ENCODE measurements at places on chromosomes 12 and 14.

GRCh38 chr14:62505045-62505444 is 540.2 kb downstream of the KCNH5 start:
- no peak for DNase-seq

DNA sequence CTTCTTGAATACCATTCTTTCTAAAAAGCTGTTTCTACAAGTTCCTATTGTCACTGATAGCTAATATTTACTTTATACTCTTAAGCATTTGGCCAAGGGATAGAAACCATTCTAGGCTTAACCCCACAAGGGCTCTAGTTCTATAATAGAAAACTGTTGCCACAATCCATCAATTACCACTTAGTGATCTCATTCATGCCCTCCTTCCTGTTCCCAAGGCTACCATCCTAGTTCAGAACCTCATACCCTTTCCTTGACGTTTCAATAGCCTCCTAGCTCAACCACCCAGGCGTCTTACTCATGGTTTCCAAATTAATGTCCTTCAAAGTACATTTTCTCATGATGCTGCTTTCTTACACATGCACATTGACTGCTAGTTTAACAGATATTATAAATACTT is 493.5 kb downstream of the NAV3 start:
- DNase-seq: no peak

GRCh38 chr14:33191855-33192254 is 253.2 kb downstream of the NPAS3 start:
- DNase-seq: no peak

DNA sequence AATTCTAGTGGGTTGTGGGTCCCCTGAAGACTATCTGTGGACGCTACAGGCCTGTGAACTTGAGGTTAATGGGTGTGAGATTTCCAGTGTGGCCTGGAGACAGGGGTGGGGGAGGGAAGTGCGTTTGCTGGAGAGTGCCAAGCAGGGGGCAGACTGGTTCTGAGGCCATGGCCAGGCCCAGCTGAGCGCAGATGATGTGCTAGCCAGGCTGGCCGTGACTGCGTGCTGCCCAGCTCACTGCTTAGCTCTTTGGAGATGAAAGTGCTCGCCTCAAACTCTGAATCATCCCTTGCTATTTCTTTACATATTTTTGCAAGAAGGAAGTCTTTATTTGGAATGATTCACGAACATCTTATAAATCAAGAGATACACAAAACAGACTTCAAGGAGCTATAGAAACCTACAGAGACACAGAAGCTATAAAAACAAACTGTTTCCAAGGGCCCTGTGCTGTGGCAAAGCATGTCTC is 75.2 kb upstream of the PLEKHG3 start:
- no peak for DNase-seq

GRCh38 chr12:51686727-51687126 is 95.7 kb downstream of the SCN8A start:
- DNase-seq: no peak

- no peak for DNase-seq
These were observed 585.4 kb downstream of the ALG10 start for GRCh38 chr12:34607520-34608195.

Data from cortex of kidney (tissue), 1 donor.